ENCODE measurements at places on chromosomes 12 and 14.

DNA sequence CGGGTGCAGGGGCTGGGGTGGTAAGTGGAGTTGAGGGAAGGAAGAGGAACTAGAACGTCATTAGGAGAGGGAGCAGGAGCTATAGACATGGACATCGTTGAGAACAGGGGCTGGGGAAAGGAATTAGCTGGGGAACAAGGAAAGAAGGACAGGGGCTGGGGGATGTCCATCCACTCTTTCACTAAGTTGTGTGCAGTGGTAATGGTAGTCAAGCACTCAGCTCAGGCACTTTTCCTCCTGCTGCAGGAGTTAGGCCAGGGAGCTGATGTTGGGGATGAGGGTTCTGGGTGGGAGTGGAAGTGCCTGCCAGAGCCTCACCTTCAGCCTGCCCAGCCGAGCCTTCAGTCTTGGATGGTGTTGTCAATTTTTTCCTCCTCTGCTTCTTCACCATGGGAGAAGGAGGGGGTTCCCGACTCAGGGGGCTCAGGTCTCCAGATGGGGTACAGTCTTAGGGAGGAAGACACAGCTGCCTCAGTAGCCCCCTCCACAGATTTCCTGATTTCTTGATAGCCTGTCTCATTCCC lies 9.2 kb downstream of the AGAP2 start:
- DNase-seq, result no peak

GRCh38 chr12:1815814-1816729 lies 4.3 kb upstream of the LRTM2 start:
- DNase-seq, result no peak

GRCh38 chr12:111503116-111503515 lies 96.0 kb downstream of the ATXN2 start:
- DNase-seq, result no peak

GRCh38 chr14:81123811-81124210 lies 96.9 kb downstream of the GTF2A1 start:
- DNase-seq, result no peak

GRCh38 chr12:66753810-66754209 lies 74.9 kb upstream of the GRIP1 start:
- no peak for DNase-seq

GRCh38 chr12:58847901-58848600 lies 72.3 kb downstream of the LRIG3 start:
- no peak for DNase-seq

- no peak for DNase-seq
Measured at GRCh38 chr12:1091350-1091749, 100.3 kb downstream of the ERC1 start.

DNA sequence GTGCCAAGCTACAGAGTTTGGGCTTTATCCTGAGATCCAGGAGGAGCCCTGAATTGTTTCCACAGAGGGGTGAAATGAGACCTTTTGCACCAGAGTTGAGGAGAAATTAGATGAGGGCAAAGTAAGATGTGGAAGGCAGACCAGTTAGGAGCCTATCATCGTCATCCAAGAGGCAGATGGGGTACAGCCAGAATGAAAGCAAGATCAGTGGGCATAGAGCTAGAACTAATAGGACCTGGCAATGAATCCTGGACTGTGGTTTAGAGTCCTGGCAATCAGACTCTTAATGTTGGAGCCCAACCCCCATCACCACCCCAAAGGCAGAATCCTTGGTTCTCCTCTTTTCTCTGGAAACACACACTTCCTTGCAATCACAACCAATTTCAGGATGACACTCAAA lies 166.6 kb upstream of the HMGA2 start:
- DNase-seq, result no peak

DNA sequence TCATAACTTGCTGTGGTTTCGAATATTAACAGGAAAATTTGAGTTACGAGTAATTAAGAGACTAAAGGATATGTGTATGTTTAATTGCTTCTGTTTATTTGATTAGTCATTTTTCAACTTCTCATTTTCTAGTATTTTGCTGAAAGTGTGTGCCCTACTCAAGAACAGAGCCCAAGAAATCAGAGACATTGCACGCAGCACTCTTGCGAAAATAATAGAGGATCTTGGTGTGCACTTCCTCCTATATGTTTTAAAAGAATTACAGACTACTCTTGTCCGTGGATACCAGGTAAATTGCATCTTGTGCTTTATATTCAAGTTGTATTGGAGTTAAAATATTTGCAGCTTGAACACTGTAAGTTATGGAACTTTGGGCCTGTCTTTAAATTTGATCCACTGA lies 50.8 kb downstream of the ARL1 start:
- DNase-seq, result no peak

DNA sequence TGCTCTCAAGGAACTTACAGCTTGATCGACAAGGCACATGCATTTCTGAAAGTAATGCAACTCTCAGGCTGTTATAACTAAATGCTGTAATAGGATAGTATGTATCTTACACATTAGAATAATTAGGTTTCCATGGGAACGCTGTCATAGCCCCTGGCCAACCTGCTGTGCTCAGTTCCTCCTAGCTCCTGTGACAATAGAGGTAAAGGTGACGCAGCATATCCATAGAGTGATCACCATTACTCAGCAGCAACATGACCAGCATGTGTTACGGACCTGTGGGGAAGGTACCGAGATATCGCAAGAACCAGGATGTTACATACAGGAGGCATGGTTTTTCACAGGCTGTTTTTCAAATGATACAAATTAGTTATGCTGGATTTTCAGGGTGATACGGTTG lies 150.7 kb downstream of the CAND1 start:
- no peak for DNase-seq

DNA sequence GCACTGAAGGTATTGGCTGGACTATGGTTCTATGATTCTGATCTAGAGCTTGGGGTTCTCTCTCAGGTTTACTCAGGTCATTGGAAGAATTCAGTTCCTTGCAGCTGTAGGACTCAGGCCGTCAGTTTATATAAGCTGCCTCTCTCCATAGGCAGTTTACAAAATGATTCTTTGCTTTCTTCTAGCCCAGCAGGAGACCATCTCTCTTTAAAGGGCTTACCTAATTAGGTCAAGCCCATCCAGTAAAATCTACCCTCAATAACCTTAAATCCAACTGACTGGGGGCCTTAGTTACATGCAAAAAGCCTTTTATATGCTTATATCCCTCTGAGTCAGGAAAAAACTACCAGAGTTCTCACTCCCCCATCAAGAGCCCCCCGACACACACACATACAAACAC lies 80.5 kb upstream of the GARIN6 start:
- DNase-seq, result no peak

DNA sequence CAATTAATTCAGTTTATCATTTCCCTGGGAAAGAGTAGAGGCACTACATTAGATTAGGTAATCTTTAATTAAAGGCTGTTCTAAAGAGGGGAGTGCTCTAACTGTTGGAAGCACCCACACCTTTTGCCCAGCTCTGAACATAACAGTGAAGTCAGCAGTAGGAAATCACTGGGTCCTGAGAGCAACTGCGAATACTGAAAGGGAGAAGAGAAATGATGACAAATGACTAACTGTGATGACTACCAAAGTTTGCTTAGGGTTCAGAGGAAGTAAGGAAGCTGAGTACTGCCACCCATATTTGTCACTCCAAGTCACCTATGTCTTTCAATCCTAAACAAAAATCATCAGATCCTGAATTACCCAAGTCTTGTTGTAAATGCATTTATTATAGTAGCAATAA lies 140.6 kb downstream of the EPS8 start:
- no peak for DNase-seq

- no peak for DNase-seq
Measured at GRCh38 chr12:13537623-13538022, 341.1 kb downstream of the EMP1 start.

GRCh38 chr14:102785595-102785963 lies 8.3 kb downstream of the TRAF3 start:
- DNase-seq, result no peak

- no peak for DNase-seq
Measured at GRCh38 chr14:105761842-105762241, 235.5 kb downstream of the TMEM121 start.

DNA sequence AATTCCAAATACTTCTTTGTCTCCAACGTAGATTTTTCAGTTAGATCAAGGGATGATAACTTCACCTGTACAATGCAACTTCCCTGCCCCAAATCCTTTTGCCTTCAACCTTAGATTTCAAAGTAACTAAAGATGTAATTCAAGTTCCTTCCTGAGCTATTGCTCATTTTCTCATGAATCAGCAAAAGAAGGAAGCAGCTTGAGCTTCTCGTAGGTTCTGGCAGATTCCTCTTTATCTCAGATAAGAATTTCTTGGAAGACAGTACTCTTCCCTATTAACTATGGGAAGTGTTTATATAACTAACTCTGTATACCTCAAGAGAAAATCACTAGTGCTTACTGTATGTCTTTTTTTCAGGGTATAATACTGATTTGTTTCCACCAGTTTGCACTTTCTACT lies 203.8 kb downstream of the RASSF9 start:
- DNase-seq, result no peak

DNA sequence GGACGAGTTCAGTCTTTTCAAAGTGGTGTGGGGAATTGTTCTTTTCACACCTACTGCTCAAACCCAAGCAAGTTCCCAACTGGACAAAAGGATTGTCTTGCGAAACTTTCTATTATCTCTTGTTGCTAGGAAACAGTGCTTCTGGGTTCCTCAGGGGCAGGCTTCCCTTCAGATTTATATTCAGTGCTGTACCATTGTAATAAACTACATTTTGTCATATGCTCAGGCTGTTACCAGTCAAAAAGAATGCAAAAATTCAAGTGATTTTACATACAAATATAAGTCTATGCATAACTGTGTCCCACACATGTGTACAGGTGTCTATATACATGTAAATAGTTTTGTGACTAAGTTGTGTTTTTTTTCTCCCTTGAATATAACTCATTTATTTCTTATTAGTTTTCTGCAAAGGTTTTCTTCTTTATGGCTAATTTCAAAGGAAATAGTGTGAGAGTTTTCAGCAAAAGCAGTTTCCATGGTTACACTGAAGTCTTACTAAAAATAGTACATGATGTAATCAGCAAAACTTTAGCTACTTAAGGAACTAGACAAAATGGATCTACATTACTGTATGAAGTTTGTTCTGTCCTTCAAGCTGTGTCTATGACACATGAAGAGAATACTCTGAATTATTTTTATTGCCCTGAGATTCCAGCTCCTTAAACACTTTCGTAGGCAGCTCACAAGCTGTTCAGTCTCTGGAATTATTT lies 430.2 kb upstream of the TMPO start:
- no peak for DNase-seq

GRCh38 chr14:100065111-100065871 lies at the start of gene EVL:
EVL (plus strand) TSS chr14:100065422; CDS start chr14:100065501, 79 bp downstream.
- DNase-seq, result no peak

All from right renal cortex interstitium (tissue), 3 donors.